ENCODE measurements at places on chromosomes 1 and 21.

GRCh38 chr1:48007047-48007446 is 9.9 kb upstream of the TRABD2B start:
- no peak for DNase-seq

DNA sequence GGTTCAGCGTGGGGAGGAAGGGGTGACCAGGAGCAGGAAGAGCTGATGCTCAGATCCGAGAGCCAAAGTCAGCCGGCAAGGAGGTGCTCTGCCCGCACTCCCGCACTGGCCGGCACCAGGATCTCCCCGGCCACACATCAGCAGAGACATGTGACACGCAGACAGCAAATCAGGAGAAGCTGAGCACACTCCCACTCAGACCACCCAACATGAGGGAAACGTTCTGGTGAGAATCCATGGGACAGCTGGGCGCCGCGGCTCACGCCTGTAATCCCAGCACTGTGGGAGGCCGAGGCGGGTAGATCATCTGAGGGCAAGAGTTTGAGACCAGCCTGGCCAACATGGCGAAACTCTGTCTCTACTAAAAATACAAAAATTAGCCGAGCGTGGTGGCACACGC is 18.6 kb upstream of the PTTG1IP start:
- no peak for DNase-seq

DNA sequence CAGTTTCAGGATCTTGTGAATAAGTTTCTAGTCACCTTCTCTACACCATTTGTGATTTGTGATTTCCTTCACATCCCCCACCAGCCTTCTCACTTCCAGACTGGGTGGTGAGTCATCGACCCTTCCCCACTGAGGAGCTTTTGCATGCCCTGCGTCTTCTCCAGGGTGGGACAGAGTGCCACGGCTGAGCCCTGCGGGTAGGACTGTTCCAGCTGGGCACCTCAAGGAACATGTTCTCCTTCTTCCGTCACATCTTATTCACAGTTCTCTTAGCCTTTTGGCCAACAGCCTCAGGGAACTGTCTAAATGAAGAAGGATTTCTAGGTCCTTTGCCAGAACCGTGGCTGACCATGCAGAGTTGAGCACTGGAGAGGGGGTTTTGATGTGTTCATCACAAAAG is 116.5 kb downstream of the TMEM53 start:
- DNase-seq: peak; percentile 65

DNA sequence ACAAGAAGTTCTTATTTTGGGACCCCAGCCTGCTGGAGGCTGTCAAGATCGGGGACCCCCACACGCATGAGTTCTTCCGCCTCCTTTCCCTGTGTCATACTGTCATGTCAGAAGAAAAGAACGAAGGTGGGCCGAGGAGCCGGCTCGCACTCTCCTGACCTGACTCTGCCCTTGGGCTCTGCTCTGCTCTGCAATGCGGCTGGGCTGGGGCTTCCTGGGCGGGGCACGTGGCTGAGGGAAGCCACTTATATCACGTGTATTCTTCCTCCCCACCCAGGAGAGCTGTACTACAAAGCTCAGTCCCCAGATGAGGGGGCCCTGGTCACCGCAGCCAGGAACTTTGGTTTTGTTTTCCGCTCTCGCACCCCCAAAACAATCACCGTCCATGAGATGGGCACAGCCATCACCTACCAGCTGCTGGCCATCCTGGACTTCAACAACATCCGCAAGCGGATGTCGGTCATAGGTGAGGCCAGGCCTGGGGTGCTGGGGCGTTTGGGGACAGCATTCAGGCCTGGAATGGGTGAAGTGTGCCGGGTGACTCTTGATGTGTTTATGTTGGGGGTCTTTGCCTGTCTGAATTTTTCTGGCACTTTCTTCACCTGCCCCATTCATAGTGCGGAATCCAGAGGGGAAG is 17.6 kb downstream of the ATP8B2 start:
- DNase-seq: no peak

GRCh38 chr1:205800981-205801703 is 11.9 kb downstream of the SLC41A1 start:
- no peak for DNase-seq

DNA sequence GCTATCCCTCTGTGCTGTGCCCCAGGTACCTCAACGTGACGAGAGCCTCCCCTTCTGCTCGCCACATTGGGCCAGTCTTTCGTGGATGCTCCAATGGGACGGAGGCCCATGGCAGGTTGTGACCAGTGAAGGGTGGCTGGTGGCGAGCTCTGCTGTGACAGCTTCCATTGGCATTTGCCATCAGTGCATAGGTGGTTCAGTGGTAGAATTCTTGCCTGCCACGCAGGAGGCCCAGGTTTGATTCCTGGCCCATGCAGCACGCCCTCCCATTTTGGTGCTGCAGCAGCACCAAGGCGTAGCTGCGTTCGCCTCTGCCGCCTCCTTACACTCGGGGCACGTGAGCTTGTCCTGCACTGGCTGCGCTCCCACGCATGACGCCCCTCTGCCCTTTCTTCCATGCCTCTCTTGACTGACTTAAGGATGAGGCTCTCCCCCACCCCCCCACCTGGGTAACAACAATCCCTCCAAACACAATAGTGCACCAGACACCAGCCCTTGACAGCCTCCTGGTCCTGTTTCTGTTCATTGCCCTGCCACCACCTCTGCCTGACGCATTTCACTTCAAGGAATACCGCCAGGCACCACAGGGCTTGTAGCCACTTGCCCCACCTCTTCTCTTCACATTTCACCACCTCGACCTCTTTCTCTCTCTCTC is 24.7 kb upstream of the FCGR2A start:
- DNase-seq: no peak

DNA sequence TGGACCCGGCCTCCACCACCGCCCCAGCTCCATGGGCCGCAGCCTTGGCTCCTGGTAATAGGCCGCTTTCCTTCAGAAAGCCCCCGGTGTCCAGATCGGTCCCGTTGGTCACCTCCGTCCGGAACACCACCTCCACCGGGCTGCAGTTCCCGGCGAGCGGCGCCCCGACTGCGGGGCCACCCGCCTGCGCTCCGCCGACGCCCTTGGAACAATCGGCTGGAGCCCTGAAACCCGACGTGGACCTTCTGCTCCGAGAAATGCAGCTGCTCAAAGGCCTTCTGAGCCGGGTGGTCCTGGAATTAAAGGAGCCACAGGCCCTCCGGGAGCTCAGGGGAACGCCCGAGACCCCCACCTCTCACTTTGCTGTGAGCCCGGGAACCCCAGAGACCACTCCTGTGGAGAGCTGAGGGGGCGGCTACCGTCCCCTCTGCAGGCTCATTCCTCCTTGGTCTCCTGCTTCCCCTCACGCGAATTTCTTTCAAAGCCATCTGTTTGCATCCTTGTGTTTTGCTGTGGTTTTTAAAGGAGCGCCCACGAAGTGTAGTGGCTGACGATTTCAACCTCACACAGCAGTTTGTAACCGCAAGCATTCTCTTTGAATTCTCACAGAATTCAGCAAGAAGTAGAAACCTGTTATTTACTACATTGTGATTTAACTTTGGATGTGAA is 6.0 kb downstream of the FCRLB start:
- no peak for DNase-seq

- no peak for DNase-seq
Measured at GRCh38 chr1:198185759-198186158, 29.0 kb downstream of the NEK7 start.

DNA sequence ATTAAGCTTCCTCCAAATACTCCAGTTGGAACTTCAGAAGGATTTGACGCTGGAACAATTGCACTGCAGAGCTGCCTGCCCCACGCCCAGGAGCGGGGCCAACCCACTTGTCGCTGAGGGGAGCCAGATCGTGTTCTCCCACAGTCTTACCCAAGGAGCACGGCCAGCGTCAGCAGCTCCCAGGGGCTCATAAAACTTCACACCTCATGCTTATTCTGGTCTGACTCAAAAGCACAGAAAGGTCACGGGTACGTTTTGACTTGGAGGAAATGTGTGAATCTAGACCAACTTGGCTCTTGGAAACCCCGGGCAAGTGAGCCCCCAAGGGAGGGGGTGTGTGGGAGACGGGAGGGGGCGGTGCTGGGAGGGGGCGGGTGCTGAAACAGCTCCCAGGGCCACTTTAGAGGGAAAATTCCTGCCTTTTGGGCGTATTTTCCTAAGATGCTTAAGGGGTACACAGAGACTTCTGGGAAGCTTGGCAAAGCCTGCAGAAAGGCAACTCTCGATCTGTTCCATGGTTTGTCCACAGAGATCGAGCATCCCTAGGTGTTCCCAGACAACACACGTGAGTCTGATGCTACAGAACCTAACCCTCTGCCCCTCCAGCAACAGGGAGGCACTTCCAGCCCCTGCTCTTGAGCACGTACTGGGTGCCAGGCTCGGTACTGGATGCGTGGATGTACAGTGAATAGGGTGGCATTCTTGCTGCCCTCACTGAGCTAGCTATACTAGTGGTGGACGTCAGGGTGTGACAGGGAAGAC is 98.9 kb downstream of the DHRS3 start:
- no peak for DNase-seq

- no peak for DNase-seq
Measured at GRCh38 chr1:233038581-233038980, 88.2 kb downstream of the NTPCR start.
